ENCODE measurements at places on chromosomes 12 and 14. TPM values are rescaled to one million over a fixed set of nuclear protein-coding genes. Genes with fewer than 3 reads are reported as not detected.
A peak's percentile ranks its signal among the peaks of the same experiment; 100 is the strongest.

GRCh38 chr14:92558319-92558718, 44.7 kb downstream of the RIN3 start:
- no peak overlapping the region for H3K4me3 ChIP-seq
- no peak for DNase-seq
- H3K27ac ChIP-seq, result peak overlapping the region; percentile 33
- no peaks in the 10 kb centered on the region for H3K36me3 ChIP-seq

DNA sequence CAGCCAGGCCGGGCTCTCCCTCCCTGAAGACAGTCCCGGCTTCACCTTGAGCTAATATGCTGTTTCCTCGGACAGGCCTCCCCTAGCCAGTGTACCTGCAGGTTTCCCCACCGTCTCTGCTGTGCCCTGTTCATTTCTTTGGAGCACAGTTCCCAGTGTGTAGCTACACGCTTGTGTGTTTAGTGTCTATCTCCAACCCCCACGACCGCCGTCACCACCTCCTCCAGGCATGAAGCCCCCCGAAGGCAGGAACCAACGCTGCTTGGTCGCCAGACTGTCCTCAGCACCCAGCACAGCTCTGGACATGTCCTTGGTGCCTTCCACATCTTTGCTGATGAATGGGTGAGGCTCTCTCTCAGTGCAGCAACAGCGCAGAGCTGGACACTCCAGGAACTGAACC, 26.2 kb upstream of the PLEKHG6 start:
- no peak overlapping the region for H3K4me3 ChIP-seq
- no peaks in the 10 kb centered on the region for H3K36me3 ChIP-seq
- H3K27ac ChIP-seq, result no peak overlapping the region
- H3K27me3 ChIP-seq, result peaks cover 29% of the 10 kb centered on the region
- DNase-seq, result no peak

Gene HOXC10
- not detected for total RNA-seq

GRCh38 chr12:40959041-40959440, 229.1 kb upstream of the PDZRN4 start:
- no peak for DNase-seq
- no peak overlapping the region for H3K4me3 ChIP-seq
- no peaks in the 10 kb centered on the region for H3K4me1 ChIP-seq
- H3K27me3 ChIP-seq, result no peaks in the 10 kb centered on the region

Gene AJUBA
- 1.5 TPM for total RNA-seq
